ENCODE measurements at places on chromosomes 1 and 21.
A peak's percentile ranks its signal among the peaks of the same experiment; 100 is the strongest.

- DNase-seq = no peak
Measured at GRCh38 chr1:19504796-19505692, 19.7 kb upstream of the CAPZB start.

- peak; percentile 50 for DNase-seq
Measured at GRCh38 chr1:63601463-63601862, 8.3 kb downstream of the PGM1 start.

DNA sequence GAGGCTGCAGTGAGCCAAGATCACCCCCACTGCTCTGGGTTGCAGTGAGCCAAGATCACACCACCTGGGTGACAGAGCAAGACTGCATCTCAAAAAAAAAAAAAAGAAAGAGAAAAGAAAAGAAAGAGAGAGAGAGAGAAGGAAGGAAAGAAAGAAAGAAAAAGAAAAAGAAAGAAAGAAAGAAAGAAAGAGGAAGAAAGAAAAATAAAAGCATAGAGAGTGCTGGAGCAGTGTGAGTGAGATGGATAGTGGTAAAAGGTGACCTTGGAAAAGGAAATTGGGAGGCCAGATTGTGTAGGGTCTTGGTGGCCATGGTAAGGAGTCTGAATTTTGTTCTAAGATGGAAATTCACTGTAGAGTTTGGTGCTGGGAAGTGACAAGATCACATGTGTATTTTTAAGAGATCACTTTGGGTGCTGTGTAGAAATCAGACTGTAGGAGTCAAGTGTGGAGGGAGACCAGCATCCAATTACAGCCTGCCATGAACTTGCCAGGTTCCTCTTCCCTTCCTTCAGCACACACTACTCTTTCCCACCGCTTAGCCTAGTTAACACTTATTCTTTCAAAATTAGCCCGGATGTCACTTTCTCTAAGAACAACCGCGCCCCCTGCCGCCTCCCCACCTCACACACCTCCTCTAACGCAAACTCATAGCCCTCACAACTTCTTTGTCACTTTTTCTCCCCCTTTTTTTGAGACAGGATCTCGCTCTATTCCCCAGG is 17.9 kb downstream of the MTX1 start:
- DNase-seq = peak; percentile 96

GRCh38 chr1:93076268-93076667 is 2.8 kb upstream of the MTF2 start:
- DNase-seq = no peak

DNA sequence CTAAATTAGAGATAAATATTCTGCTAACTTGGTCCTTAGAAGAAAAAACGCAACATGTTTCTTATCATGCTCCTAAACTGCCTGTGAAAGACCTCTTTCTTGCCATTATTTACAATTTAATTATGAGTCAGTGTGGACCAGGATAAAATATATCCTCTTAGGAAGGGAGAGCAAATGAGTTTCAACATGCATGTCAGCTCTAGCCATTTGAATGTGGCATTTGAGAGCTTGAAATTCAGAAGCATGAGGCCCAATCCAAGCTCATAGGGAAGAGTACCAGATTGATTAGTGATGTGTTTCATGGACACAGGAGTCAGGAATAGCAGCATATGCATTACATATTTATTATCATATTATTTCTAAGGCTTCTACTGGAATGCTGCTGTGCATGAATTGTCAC is 39.3 kb downstream of the TBX15 start:
- no peak for DNase-seq

GRCh38 chr1:156641761-156642264 is at the start of gene BCAN:
BCAN (plus strand) TSS chr1:156642117; CDS start chr1:156646055, 3,938 bp downstream.
- DNase-seq = peak; percentile 67

DNA sequence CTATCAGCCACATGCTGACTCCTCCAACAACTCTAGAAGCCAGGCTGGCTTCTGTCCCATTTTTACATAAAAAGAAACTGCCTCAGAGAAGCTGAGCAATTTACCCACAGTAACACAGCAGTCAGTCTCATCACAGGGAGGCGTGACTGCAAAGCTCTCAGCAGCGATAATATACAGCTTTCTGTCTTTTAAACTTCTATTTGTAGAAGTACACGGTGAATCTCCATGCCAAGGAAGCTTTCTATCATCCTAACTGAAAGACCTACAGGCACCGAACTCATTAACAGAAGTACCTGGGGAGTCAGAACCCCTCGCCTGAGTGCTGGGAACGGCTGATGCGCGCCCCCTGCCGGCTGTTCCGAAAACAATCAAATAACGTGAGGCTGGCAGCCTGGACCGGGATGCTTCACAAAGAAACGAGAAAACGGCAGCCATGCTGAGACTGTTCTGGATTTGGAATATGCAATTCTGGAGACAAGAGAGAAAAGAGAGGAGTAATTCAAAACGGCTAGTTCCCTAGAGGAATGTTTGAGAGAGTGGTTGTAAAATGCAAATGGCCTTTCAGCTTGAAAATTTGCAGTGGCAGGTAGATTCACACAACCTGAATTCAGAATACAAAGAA is 43.5 kb upstream of the RAB4A start:
- DNase-seq = peak; percentile 88

DNA sequence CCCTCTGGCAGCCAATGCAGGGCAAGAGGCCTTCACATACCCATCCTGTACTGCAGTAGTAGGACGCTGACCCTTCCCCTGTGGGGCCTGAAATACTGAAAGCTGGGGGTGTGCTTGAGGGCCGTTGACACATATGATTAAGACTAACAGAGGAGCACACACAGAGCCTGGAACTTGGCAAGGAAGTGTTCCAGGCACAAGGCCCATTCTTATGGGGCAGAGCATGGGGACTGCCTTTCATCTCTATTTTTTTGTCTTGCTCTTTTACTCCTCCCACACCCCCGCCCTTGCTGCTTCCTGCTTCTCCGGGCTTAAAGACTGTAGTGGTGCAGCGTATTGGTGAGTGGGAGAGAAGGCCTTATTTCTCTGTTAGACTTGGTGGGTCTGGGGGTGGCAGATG is 137.4 kb downstream of the BACH1 start:
- no peak for DNase-seq
